Posterior cingulate gyrus (tissue), 11 donors: ENCODE measurements at places on chromosomes 2 and 18.
A peak's percentile ranks its signal among the peaks of the same experiment; 100 is the strongest.

DNA sequence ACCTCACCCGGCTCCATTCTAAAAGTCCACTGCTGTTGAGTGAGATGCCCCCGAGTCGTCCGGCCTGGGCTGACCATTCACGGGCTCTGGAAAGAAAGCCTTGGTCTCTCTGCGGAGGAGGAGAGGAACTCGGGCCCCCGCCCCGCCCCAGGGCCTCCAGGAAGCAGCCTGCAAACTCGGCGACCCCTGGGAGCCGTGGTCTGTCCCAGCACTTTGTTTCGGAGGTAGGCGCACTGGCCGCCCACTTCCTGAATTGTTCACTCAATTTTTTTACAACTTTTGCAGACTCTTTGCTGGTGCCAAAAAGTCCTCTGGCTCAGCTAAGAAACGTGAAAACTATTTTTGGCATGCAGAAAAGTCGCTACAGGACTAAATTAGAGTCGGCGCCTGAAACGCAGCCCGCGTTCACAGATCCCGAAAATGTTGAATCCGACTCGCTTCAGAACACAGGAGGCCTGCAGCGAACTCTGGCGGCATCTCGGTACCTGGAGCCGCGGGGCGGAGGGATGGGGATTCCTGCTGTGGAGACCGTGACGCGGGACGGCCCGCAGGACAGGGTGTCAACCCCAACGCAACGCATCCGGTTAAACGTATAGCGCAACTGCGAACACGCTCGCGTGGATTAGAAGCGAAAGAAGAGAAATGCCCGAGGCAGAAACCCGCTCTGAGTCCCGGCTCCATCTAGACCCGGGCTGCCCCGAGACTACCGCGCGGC lies 1.5 kb downstream of the PXDN start:
- DNase-seq = peak; percentile 38

GRCh38 chr2:12008425-12009061 lies 262.1 kb downstream of the LPIN1 start:
- no peak for DNase-seq

DNA sequence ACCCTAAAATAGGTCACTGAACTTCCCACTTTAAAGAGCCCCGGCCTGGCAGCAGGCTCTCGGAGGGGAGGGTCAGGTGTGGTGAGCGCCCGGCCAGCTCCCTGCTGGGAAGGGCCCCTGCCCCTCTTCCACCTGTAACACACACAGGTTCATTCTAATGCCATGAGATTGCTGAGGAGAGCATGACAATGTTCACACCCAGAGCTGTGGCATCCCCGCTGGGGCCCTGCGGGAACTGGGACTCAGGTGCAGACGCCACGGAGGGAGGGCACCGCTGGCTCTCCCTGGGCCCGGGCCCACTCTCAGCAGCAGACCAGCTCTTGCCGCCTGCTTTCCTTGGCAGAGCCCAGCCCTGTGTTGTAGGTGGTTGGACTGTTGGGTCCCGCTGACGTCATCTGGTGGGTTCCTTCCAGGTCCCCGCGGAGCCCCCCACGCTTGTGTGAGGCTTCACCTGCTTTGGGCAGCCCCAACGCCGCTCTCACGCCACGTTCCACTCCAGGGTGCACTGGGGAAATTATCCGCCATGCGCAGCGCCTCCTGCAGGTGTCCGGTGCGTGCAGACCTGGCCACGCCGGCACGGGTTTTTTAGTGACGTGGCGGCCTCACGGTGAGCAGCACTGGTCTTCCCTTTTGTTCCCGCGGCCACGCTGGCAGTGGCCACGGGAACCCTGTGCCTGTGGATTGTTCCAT lies 50.4 kb upstream of the KCNG2 start:
- DNase-seq = peak; percentile 68

DNA sequence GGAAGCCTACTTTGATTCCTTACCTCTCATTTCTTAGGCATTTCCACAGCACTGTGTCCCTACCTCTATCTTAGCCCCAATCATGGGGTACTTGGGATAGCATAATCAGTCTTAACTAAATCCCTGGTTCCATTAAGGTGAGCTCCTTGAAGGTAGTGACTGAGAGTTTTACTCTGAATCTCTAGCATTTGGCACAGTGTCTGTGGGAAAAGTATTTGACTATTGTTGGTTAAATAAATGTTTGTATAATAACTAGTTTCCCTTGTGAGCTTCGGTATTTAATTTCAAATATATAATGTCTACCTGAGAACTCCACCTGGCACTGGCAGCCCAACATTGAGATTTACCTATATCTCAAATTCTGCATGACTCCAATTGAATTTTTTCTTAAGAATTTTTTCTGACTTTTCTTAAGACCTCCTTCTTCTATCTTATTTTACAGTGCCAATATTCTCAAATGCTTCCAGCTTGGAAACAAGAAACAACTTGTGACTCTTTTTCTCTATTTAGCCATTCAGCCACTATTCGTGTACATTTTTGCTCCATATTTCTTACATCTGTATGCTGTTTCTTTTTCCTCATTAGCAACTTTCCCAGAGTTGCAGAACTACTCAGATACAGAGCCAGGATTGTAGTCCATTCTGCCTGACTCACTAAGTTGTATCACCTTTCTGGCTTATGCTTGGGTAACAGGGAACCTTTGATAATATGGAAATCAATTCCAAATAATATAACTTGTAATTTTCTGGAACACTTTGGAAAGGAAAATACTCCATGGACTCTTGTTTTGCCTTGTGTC lies 214.0 kb upstream of the NT5C1B start:
- DNase-seq = no peak

- DNase-seq = no peak
Measured at GRCh38 chr2:37705191-37705590, 33.7 kb upstream of the CDC42EP3 start.

- DNase-seq = no peak
Measured at GRCh38 chr2:2621855-2622254, 290.8 kb upstream of the MYT1L start.

DNA sequence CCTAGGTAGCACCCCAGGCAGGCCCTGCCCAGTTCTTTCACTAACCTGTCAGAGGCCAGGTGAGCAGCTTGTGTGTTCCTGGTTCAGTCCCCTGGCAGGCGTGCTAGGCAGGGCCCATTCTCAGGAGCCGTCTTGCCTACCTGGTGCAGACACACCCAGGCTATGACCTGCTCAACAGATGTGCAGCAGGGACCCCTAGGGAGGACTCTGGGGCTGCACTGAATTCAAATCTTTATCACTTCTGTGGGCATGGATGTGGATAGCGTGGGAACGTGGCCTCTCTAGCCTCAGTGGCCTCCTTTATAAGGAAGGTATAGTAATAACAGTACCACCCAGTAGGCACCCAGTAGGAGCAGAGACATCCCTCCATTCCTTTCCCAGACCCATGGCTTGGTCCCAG lies 48.4 kb downstream of the PLEKHB2 start:
- no peak for DNase-seq

DNA sequence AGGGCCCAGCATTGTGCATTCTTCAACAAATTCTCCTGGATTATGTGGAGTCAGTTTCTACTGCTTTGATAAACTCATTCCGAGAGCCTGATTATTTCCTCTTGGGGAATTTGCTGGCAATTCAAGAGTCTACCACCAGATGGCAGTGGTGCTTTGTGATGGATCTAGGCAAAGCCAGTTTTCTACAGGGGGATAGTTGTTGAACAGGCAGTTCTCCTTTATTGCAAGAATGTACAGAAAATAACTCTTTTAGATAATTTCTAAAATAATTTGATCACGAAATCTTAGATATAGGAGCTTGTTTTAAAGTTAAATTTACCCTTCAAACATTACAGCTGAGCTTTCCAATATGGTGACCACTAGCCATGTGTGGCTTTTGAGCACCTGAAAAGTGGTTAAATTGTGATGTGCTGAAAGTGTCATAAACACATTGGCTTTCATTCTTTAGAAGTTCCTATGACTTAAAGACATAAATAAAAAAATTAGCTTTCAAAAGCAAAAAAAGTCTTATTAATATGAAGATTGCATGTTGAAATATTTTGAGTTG lies 66.7 kb upstream of the HAAO start:
- DNase-seq = no peak

GRCh38 chr2:42128721-42129486 lies 40.2 kb upstream of the EML4 start:
- no peak for DNase-seq

DNA sequence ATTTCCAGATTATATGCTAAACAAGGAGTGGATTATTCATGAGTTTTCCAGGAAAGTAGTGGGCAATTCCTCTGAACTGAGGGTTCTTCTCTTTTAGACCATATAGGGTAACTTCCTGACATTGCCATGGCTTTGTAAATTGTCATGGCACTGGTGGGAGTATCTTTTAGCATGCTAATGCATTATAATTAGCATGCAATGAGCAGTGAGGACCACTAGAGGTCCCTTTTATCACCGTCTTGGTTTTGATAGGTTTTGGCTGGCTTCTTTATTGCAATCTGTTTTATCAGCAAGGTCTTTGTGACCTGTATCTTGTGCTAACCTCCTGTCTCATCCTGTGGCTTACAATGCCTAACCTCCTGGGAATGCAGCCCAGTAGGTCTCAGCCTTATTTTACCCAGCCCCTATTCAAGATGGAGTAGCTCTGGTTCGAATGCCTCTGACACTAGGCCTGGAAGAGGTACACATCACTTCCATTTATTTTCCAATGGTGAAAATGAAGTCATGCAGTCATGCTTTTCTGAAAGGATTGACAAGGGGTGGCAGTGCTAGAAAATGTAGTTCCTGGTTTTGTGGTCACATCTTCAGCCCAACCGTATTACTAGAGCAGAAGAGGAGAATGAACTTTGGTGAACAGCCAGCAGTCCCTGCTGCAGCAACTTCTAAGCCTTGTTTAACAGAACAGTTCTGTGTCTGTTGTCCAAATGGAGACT lies 26.6 kb upstream of the ITGA4 start:
- DNase-seq = no peak

- no peak for DNase-seq
Measured at GRCh38 chr2:11578986-11579774, 45.3 kb downstream of the GREB1 start.

GRCh38 chr2:55090702-55091101 lies 40.5 kb upstream of the RTN4 start:
- no peak for DNase-seq

DNA sequence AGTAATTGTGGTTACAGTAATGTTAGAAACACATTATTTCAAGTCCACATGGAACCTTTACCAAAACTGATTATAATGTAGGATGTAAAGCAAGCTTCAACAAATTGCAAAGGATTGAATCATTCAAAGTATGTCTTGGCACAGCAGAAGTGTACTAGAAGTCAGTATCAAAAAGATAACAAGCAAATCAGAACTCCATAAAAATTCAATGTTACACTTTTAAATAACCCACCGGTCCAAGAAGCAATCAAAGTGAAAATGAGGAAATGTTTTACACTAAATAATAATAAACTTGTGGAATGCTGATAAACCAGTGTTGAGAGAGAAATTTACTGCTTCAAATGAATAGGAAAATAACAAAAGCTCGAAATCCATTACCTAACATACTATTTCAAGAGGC lies 47.7 kb downstream of the TTC21B start:
- no peak for DNase-seq

GRCh38 chr2:57554348-57554747 lies 492.3 kb upstream of the VRK2 start:
- no peak for DNase-seq

- DNase-seq = no peak
Measured at GRCh38 chr2:128746356-128746755, 427.7 kb upstream of the HS6ST1 start.

GRCh38 chr2:232013701-232014353 lies 52.3 kb downstream of the DIS3L2 start:
- DNase-seq = no peak

- DNase-seq = no peak
Measured at GRCh38 chr2:239156516-239157265, 244.1 kb downstream of the HDAC4 start.

- DNase-seq = no peak
Measured at GRCh38 chr2:199862788-199863187, 11.8 kb upstream of the FTCDNL1 start.

- no peak for DNase-seq
Measured at GRCh38 chr2:20249170-20249569, 24.2 kb upstream of the SDC1 start.

DNA sequence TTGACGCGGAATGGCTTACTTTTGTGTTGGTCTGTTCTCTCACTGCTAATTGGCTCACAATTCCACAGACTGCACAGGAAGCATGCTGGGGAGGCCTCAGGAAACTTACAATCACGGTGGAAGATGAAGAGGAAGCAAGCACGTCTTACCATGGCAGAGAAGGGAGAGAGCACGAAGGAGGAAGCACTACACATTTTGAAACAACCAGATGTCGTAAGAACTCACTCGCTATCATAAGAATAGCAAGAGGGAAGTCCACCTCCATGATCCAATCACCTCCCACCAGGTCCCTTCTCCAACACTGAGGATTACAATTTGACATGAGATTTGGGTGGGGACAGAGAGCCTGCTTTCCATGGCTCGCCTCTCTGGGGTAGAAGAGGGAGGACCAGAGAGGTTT lies 106.2 kb downstream of the KCNF1 start:
- no peak for DNase-seq

- DNase-seq = no peak
Measured at GRCh38 chr2:69083235-69083748, 70.3 kb downstream of the ANTXR1 start.

- no peak for DNase-seq
Measured at GRCh38 chr18:78621141-78621755, 358.4 kb upstream of the SALL3 start.

GRCh38 chr2:238947920-238948710 lies 100.2 kb downstream of the TWIST2 start:
- DNase-seq = peak; percentile 47
